NT2/D1 (cell line): ENCODE measurements at places on chromosomes 7 and 10.
A peak's percentile ranks its signal among the peaks of the same experiment; 100 is the strongest.

- no peak for DNase-seq
Observed at GRCh38 chr7:12730523-12730922, 43.1 kb downstream of the ARL4A start.

- peak; percentile 59 for DNase-seq
Observed at GRCh38 chr7:142323706-142324105, 65.8 kb upstream of the PRSS58 start.

DNA sequence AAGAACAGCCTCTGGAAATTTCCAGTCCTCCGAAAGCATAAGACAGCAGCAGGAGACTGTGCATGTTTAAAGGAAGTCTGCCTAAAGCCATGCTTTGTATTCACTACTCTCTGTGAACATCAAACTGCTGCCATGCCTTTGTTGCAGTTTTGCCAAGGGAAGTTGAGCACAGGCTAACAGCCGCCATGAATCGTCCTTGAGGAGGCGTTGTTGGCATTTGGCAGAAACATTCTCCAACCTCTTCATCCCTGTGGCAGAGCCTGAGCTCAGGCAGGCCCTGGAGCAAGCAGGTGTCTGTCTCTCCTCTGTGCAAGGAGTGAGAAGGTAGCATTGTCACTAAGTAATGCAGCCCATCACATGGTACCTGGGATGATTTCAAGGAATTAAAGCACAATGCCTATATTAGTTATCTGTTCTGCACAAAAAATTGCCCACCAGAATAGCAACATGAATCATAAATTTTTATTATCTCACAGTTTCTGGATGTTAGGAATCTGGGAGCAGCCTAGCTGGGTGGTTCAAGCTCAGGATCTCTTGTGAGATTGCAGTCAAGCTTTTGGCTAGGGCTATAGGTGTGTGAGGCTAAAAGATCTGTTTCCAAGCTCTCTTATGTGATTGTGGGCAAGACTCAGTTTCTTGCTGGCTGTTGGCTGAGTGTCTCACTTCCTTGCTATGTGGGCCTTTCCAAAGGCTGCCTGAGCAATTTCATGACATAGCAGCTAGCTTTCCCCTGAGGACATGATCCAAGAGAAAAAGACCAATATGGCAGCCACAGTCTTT, 46.5 kb upstream of the KIAA1217 start:
- DNase-seq, result no peak

DNA sequence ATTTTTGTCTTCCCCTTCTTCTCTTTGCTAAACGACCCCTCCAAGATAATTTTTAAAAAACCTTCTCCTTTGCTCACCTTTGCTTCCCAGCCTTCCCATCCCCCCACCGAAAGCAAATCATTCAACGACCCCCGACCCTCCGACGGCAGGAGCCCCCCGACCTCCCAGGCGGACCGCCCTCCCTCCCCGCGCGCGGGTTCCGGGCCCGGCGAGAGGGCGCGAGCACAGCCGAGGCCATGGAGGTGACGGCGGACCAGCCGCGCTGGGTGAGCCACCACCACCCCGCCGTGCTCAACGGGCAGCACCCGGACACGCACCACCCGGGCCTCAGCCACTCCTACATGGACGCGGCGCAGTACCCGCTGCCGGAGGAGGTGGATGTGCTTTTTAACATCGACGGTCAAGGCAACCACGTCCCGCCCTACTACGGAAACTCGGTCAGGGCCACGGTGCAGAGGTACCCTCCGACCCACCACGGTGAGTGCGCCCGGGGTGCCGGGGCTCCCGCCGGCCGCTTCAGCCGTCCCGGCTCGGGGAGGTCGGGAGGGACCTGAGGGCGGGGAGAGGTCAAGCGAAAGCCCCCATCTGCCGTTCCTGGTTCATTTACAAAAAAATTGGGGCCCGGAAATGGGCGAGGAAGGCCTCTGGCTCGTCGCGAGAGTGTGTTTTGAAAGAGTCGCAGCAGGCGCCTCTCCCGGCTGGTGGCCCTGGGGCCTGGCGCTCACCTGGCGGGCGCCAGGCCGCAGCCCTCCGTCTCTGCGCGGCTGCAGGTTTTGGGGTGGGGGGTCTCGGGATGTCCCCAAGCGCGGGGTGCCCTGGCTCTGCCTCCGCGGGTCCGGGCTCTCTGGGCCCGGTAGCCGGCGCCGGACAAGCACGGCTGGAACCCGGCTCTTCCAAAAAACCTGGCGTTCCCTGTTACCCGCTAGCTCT, 1.2 kb downstream of the GATA3 start:
- no peak for DNase-seq

GRCh38 chr7:91289633-91290254, 25.5 kb downstream of the FZD1 start:
- DNase-seq, result no peak

GRCh38 chr7:159192725-159193453, 48.2 kb upstream of the VIPR2 start:
- no peak for DNase-seq

DNA sequence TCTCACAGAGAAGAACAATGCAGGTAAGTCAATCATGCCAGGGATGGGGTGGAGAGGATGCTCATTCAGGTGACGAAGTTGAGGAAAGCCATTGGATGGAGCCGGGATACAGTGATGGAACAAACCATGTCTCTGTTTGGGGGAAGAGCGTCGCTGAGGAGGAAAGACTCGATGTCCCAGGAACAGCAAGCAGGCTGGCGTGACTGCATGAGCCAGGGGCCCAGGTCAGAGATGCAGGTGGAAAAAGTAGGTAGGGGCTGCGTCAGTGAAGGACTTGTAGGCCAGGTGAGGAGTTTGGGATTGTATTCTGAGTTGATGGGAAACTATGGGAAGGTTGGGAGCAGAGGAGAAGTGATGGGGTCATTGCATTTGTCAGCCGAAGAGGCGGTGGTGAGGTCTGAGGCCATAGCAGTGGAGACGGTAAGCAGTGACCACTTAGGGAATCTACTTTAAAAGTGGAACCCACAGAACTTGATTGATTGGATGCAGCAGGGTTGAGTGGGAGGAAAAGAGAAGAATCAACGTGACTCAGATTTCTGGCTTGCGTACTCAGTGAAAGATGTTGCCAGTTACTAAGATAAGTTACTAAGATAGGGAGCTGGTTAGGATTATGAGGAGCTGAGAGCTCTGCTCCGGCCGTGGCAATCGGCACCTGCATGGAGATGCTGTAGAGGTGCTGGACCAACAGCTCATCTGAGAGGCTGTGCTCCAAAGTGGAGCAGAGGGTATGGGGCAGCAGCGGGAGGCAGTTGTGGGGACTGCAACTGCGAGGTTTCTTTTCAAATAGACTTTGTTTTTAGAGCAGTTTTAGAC, 12.5 kb upstream of the IL2RA start:
- DNase-seq, result no peak

GRCh38 chr10:2895594-2896196, 171.7 kb upstream of the PFKP start:
- DNase-seq, result no peak

GRCh38 chr7:22822486-22823141, at the start of gene TOMM7:
Gene TOMM7, minus strand, starts transcription at chr7:22822849. Its CDS starts 70 bp downstream, at chr7:22822779.
- DNase-seq, result peak; percentile 99

GRCh38 chr10:48626986-48627731, 22.3 kb upstream of the ARHGAP22 start:
- no peak for DNase-seq

DNA sequence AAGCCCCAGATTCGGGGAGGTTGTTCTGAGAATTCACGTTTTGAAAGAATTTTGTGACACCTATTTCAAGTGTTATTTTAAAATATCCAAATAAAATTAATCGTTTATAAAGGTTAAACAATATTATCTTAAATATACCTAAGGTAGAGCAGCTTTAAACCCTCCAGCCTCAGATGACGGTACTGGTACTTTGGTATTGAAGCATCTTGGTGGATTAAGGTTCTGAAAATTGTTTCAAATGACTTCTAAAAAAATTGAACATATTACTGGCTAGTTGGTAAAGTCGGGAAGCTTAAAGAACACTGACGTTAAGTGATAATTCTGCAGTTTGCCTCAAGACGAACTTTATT, 392 bp upstream of the HUS1 start:
- no peak for DNase-seq

GRCh38 chr10:93459466-93459865, 22.7 kb downstream of the MYOF start:
- DNase-seq, result no peak

DNA sequence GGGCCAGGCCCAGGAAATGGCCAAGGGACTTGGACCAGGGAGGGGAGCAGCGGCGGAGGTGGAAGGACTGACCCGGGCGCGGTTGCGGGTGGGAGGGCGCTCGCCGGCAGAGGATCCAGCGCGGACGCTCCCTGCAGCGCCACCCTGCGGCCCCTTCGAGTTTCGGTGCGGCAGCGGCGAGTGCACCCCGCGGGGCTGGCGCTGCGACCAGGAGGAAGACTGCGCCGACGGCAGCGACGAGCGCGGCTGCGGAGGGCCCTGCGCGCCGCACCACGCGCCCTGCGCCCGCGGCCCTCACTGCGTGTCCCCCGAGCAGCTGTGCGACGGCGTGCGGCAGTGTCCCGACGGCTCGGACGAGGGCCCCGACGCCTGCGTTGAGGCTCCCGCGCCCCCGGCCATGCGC, 16.8 kb upstream of the ZNF467 start:
- no peak for DNase-seq

DNA sequence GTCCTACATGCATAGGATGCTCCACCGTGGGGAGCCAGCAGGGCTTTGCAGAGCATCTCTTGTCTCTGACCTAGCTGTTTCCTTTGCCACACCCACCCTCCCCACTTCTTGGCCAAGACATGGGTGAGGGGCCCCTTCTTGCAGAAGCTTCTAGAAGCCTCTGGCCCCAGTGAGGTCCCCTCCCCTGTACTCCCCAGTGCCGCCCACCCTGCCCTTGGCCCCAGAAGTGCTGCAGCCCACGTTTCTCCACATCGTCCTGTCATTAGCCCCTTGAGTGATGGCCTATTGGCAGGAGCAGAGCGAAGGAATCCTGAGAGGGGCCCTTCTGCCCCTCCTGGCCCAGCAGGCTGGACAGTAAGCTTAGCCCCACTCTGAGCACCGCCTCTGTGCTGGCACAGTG, 43.7 kb downstream of the ALOX5 start:
- no peak for DNase-seq

DNA sequence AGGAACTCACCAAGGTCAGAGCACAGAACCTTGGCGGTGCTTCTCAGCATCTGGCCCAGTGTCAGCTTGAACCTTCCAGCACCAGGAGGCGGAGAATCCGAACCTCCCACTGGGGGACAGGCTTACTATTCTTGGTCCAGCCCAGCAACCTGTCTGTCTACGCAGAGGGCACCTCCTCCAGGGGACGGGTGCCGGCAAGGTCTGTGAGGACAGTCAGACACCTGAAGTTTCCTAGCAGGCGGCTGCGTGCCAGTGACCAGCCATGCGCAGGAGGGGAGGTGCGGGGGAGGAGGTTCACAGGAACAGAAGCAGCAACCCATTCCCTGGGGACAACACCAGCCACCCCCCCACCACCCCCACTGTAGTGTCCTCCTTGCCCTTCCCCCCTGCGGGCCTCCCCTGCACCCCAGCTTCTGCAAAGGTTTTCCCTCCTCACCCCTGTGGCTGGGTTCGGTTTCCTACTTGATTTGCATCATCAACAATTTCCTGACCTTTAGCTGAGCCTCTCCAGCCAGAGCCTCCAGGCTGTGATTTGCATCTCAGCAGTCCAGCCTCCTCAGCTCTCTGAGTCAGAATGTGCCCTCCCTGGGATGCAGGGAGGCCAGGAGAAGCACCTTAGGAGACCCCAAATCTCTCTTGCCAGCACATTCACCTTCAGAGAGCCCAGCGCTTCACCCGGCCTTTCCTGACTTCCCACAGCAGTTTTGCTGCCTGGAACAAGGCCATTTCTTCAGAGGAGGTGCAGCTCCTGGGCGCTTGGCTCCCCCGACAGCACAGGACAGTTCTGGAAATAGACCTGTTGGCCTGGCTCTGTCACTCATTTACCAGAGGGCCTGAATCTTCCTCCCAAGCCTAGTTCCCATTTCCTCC, 107.5 kb upstream of the NPS start:
- DNase-seq, result peak; percentile 64

DNA sequence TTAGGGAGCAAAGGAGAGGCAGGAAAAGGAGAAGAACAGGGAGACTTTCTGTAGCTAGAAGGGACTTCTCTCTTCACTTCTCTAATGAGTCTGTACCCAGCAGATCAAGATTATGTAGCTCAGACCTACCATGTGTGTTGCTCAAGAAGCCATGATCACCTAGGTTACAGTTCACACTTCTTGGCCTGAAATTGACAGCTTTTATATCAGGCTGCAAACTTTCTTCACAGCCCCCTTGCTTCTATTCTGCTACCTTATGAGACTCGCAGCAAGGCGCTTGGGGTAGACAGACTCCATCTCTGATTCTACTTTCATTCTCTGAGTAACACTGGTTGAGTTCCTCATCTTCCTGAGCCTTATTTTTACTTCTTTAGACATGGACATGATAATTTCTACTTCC, 19.6 kb upstream of the GIMAP2 start:
- no peak for DNase-seq

- no peak for DNase-seq
Observed at GRCh38 chr10:111200505-111201186, 123.8 kb downstream of the ADRA2A start.

GRCh38 chr7:155948845-155949244, 136.6 kb upstream of the SHH start:
- no peak for DNase-seq

- DNase-seq, result peak; percentile 18
Observed at GRCh38 chr7:25392588-25393338, 164.5 kb upstream of the NPVF start.

- DNase-seq, result no peak
Observed at GRCh38 chr10:31758495-31758894, 170.1 kb downstream of the ARHGAP12 start.

DNA sequence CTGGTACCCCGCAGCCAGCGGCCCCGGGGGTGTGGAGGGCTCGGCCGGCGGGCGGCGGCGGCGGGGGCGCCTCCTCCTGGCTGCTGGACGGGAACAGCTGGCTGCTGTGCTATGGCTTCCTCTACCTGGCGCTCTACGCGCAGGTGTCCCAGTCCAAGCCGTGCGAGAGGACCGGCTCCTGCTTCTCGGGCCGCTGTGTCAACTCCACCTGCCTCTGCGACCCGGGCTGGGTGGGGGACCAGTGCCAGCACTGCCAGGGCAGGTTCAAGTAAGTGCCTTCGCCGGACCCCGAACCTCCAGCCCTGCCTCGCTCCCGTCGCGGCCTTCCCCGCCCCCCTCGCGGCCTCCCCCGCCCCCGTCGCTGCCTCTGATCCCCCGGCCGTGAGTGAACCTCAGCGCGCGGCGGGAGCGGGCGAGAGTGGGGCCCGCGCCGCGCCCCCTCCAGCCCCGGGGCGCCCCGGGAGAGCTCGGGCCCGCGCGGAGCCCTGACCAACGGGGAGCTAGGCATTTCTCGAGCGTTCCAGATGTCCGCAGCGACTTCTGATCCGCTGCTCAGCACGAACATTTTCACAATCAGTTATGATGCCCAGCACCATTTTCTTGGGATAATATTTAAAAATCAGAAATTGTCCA, 727 bp downstream of the ATRNL1 start:
- DNase-seq, result peak; percentile 3

DNA sequence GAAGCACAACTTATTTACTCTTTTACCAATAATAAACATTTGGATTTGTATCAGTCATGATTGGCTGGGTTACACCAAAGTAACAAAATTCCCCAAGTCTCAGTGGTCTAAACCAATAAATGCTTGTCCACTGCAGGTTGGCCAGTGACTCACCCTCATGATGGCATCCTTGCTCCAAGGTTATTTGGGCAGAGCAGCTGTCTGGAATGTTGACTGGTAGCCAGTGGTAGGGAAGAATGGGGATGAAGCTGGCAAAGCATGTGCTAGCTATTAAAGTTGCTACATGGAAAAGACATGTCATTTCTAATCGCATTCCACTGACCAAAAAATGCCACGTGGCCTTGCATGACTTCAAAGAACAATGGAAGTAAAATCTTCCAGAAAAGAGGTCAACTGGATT, 1168.7 kb upstream of the CELF2 start:
- no peak for DNase-seq

GRCh38 chr10:112189465-112189864, 5.9 kb upstream of the GPAM start:
- DNase-seq, result no peak

- DNase-seq, result no peak
Observed at GRCh38 chr10:95327367-95327766, 36.6 kb upstream of the PDLIM1 start.
